Neural progenitor cell (in vitro differentiated cells): ENCODE measurements at places on chromosomes 1 and 21. TPM values are rescaled to one million over a fixed set of nuclear protein-coding genes. Genes with fewer than 3 reads are reported as not detected.

DNA sequence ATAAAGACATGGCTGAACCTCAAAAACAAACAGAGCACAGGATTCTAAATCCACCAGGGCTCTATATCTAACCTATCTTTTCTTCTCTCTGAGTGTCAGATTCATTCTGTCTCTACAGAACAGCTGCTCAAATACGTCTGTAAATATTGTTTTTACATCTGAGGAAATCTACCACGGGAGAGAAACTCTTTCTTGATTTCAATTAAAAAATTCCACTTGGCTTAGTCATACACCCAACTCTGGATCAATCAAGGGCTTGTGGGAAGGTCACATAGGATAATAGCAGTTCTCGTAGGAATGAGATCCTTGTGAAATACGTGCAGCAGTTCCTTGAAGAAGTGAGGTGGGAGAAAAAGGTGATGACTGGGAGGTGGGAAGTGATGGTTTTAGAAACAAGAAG lies 1355.7 kb upstream of the ADGRL2 start:
- DNase-seq, result no peak

DNA sequence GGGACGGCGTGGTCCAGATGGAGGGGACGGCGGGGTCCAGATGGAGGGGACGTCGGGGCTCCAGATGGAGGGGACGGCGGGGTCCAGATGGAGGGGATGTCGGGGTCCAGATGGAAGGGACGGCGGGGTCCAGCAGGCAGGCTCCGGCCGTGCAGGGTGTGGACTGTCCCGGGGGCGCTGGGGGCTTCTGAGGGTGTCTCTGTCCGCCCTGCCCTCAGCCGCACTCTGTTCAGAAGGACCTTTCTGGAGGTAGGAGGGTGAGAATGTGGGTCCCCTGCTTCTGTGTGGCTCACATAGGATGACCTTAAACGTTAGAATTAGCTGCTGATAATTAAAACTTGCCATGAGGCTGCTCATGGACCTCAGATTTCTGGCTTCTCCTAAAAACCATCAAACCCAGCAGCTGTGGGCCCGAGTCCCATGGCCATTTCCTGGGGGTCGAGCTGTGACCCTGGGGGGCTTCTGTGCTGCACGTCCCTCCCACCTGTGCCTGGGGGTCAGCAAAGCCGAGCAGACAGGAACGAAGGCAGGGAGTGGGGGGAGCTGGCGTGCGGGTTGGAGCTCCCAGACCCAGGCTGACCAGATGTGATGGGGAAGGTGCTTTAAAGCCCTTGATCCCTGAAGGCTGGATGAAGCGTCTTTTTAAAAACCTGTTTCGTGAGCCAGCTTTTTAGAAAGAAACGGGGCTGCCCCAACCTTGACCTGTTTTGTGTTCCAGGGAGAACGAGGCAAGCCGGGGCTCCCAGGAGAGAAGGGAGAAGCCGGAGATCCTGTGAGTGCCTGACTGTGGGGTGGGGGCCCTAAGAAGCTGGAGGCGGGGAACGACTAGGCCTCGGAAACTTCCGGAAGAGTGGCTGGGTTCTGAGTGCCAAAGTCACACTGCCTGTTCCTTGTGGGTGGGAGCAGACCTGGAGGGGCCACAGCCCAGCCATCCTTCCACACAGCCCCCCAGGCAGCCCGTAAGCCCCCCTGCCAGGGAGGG lies 7.1 kb downstream of the COL6A1 start:
- DNase-seq, result no peak

DNA sequence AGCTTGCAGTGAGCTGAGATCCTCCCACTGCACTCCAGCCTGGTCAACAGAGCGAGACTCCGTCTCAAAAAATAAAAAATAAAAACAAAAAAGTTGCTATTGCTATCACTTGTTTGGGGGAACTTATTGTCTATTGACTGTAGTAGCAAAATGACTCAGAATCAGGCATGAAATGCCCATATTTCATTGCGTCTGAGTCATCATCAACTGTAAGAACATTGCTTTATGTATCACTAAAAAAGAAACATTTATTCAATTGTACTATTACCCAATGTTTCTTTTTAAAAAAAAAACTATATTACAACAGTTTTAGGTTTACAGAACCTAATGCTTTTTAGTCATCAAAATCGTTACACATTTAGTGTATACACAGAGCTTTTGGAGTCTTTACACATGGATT lies 91.0 kb upstream of the FMN2 start:
- DNase-seq, result no peak

DNA sequence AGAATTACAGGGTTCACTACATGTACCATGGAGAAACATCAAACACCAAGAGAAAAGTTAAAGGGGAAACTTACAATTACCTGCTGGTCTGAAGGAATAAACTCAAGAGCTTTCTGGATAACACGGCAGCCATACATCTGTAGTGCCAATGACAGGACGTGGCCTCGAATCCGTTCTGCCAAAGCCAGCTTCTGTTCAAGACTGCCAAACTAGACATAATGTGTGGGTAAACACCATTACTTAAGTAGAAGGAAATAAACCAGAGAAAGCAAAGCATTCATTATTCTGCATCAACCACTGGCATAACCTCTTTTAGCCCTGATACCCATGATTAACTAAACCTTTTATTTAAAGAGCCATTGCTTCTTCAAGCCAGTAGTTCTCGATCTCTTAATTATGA lies 41.5 kb upstream of the SDC3 start:
- no peak for DNase-seq

- DNase-seq, result no peak
Measured at GRCh38 chr1:156448134-156448967, 52.2 kb downstream of the MEF2D start.

GRCh38 chr1:56339786-56340465 lies 239.4 kb downstream of the PLPP3 start:
- no peak for DNase-seq

GRCh38 chr1:200029035-200029821 lies 1.7 kb downstream of the NR5A2 start:
- peak; percentile 81 for DNase-seq

The IL20 gene
- total RNA-seq, result not detected in 2 replicates

GRCh38 chr1:58839846-58840835 lies 56.3 kb upstream of the JUN start:
- no peak for DNase-seq
